ENCODE measurements at places on chromosomes 11 and 22.

GRCh38 chr11:6232899-6233298 is 1.5 kb downstream of the FHIP1B start:
- peak; percentile 47 for DNase-seq

- DNase-seq = no peak
Measured at GRCh38 chr22:24576778-24577177, 16.1 kb downstream of the LRRC75B start.

- no peak for DNase-seq
Measured at GRCh38 chr11:69918231-69918937, 99.2 kb upstream of the FGF3 start.

DNA sequence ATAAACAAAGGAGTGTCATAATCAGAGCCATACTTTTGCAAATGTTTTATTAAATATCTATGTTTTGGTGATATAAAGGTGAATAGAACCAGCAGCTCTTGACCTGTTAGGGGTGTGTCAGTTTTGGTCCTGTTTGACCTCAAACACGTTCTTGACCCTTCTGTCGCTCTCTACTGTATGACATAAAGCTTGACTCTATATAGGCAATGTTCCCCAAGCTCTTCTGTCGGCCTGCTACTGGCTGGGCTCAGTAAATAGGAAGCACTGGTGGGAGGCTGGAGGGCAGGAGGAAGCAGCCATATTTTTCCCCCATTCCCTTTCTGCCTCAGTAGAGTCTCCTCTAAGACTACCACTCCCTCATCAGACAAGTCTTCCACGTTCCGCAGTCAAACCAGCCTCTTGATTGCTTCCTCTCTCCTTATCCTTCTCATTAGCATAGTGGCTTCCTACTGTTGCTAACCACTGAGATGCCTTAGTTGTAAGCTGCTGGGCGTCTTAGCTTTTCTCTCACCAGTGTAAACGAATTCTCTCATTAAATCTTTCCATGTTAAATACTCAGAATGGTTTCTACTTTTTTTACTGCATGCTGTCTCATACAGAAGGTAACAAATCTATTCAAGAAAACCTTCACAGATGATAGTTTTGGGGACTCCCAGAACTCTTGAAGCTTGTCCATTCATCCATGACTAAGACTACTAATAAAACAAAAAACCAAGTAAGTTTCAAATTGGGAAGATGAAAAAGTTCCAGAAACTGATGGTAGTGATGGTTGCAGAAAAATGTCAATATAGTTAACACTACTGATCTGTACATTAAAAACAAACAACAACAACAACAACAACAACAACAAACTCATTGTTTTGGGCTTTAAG is 3.3 kb downstream of the NPAT start:
- DNase-seq = peak; percentile 26

DNA sequence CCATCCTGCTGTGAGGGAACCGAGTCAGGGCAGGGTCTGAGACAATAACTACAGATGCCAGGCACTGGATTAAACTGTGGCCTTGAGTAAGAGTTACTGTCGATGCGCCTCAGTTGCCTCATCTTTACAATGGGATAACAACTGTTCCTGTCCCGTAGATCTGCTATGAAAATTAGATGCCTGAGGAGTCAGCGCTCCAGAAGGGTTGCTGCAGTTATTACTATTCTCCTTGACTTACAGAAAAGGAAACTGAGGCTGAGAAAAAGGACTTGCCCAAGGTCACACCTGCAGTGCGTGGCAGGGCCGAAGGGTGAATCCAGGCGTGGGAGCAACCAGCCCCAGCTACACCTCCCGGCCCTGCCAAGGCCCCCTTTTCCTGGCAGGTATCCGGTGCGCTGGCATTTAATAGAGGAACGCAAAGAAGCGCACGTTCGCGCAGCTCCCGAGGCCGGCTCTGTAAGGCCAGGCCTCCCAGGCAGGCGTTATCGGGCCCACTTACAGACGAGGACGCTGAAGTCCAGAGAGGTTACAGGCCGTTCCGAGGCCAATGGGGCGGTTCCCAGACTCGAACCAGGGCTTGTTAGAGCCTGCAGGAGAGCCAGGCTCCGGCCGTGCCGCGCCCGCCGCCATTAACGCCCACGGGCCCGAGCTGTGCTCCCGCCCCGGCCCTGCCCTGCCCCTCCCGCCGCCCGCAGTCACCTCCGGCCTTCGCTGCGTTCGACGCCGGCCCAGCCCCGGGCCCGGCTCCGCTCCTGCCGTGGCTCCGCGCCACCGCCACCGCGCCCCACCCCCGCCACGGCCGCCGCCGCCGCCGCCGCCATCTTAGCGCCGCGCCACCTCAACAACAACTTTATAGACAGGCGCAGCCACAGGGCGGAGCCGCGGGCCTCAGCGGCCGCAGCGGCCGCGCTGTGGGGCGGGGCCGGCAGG is at the start of gene C11orf68:
Gene C11orf68 (minus strand): TSS at position 852 of the 930 bp plus-strand sequence. CDS start 31 bp downstream, at position 821.
- no peak for DNase-seq

- DNase-seq = no peak
Measured at GRCh38 chr11:100383357-100383865, 303.7 kb upstream of the ARHGAP42 start.

DNA sequence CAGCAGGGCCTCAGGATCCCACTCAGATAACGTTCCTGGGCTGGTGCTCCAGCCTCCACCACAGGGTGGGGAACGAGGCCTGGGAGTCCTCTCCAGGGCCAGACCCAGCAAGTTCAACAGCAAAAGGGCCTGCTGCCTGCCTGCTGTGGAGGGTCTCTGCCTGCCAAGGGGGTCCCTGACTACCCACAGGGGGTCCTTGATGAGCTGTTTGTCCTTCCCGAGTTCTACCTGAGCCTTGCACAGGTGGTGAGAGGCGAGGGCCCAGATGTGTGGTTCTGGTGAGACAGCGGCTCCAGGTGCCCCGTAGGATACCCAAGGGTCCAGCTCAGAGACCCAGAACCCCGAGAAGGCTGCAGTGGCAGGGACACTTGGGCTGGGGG is 4.4 kb downstream of the DUSP8 start:
- DNase-seq = no peak

DNA sequence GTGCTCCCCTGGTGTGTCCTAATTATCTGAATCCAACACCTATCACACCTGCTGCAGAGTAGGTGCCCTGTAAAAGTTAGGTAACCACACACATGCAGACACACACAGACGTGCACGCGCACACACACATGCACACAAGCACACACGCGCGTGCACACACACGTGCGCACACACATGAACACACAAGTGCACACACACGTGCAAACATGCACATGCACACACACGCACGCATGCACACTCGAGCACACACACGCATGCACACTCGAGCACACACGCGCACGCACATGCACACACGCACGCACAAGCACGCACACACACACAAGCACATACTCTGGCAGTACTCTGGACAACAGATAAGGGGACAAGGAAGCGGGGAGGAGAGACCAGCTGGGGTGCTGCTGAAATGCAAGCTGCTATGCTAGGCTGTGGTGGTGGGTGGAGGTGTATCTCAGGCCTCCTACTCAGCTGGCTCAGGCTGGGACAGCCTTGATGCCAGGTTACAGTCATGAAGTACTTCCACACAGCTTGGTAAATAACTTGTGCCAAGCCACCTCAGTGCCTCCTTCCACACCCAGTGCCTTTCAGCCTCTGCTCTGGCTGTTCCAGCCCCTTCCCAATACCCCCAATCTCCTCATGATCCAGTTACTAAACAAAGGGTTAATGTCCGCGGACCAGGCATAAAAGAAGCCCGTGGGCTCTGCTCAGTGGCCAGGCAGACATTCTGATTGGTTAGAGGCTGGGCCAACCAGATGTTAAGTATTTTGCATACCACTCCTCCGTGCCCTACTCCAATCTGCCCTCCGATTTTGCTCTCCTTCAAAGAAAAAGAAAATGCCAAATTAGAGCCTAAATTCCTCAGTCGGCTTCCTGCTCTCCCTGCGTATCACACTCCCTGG is 374.1 kb downstream of the TENM4 start:
- DNase-seq = no peak

GRCh38 chr11:125494974-125495725 is 915 bp downstream of the FEZ1 start:
- no peak for DNase-seq

DNA sequence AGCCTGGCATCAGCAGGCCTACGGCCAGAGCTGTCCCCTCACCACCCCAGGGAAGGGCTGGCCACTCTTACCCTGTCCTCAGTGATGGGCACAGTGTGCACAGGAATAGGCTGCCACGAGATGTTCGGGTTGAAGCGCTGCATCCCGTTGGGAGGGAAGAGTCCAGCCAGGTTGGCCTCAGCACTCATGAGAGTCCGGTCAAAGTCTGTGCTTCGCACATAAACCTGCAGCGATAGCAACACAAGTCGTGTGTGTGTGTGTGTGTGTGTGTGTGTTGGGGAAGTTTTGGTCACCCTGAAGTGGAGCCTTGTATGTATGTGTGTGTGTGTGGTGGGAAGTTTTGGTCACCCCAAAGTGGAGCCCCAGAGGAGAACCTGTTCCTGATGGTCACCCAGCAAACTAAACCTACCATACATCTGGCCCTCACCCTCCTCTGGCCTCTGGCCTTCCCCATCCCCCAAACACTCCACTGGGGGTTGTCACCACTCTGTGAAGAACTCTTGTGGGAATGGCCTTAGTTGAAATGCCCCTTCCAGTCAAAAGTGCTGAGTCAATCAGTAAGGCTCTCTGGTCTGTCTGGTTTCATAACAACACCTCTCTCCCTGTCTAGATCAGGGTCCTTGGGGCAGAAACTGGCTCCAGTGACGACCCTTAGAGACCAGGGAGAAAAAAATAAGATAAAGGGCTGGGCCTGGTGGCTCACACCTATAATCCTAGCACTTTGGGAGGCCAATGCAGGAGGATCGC is 2.8 kb downstream of the ACP2 start:
- no peak for DNase-seq

DNA sequence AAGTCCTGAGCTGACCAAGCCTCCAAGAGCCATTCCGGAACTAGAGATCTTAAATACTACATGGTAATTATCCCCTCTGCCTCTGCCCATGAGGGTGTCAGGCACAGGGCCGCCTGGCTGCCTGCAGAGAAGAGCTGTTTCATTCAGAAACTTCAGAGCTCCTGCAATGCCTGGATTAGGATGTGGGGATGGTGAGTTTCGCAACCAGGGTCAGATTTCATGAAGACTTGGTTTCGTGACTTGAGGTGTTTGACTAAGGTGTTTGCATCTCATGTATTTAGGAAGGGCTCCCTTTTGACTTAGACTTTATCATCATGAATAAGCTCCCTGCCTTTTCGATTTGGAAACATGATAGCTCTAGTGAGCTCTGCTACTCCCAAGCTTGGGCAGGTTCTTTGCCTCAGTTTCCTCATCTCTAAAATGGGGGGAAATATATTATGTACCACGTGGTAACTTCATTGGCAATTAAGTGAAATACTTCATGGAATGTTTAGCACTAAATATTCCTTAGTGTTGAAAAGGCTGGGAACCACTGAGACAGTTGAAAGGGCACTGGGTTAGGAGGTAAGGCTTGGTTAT is 9.1 kb downstream of the TIMP3 start:
- no peak for DNase-seq

DNA sequence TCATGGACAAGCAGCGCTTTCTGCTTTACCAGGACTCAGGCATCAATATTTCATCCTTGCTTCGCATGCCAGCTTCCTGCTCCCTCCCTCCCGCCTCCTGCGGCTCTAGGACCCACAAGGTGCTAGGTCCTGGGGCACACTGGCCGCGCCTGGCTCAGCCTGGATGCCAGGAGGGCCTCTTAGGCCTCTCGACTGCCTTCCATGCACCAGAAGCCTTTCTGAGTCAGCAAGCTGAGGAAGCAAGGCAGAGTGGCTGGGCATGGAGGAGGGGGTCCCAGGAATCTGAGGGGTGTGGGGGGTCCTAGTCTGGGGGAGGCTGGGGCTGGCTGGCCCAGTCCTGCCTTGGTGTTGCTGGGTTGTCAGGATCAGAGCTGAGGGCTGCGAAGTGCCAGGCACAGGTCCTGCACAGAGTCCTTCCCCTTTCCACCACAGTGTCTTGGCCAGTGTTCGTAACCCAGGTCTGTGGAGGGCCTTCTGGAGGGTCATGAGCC is 61.0 kb upstream of the THY1 start:
- DNase-seq = no peak

GRCh38 chr11:60912851-60913528 is 968 bp upstream of the TMEM109 start:
- no peak for DNase-seq

- DNase-seq = no peak
Measured at GRCh38 chr11:13834463-13834862, 128.1 kb upstream of the SPON1 start.

DNA sequence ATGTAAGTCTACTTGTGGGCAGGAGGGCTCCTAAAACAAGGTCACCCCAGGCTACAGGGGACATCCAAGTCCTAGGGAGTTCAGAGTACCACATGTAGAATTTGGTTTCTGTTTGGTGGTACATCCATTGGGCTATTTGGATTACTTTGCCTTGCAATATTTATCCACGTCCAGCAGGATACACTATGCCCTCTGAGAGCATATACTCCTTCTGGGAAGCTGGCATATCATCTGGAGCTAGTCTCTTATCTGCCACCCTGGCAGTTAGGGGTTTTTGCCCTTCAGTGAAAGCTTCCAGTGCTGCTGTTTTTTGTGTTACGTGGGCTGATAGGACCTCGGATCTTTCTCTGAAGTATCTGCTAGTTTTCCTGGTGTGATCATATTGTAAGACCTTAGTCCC is 7.3 kb downstream of the LMO2 start:
- no peak for DNase-seq

DNA sequence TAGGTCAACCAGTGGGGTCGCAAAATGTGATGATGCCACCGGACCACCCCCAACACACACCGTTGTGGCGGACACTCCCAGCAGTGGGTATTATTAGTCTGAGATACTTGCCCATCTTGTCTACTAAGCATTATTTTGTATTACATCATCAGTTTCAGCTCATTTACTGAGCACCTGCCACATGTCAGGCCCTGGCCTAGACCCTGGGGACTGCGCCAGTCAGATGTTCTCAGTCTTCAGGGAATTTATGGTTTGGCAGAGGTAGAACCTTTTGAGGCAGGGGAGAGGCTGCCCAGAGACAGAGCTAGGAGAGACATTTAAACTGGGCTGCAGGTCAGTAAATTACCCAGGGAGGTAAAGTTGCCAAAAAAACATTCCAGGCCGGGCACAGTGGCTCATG is 43.1 kb upstream of the GCAT start:
- no peak for DNase-seq

GRCh38 chr22:44019846-44020245 is 4.3 kb upstream of the PARVB start:
- no peak for DNase-seq

DNA sequence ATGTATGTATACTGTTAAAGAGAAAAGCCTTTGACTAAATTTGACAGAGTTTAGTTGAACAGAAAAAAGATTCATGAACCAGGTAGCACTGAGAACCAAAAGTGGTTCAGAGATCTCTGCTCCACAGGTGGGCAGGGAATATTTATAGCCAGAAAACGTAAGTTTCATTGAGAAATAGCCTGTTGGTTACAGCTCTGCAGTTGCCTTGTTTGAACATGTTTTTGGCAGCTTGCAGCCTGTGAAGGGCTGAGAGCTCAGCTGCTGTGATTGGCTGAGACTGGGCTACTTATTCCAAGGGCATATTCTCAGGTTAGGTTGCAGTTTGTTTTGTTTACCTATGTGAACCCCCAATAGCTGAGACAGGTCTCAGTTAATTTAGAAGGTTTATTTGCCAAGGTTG is 13.5 kb upstream of the ZNF74 start:
- DNase-seq = no peak

All from hematopoietic multipotent progenitor cell treated with erythropoietin and hydrocortisone succinate and interleukin-3 and kit ligand, for 15 days (in vitro differentiated cells).